Esophagus squamous epithelium (tissue), 5 donors: ENCODE measurements at places on chromosomes 11 and 22.

DNA sequence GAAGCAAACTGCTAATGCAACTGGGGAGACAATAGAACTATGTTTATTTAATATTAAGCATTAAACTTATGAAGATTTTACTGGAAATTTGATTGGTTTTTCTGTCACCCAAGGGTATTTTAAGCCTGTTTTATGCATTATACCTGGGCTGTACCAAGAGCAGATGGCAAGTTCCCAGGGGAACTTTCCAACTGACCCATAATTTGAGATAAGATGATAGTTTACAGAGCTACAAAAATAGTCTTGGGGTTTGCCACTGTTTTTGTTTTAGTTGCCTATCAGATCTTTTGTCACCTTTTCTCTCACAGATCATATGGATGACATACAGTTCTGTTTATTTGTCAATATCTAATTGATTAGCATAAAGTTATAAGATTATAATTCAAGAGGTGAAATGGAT, 43.9 kb downstream of the PDE3B start:
- H3K27ac ChIP-seq, result no peak overlapping the region
- no peak overlapping the region for H3K4me3 ChIP-seq
- no peaks in the 10 kb centered on the region for H3K36me3 ChIP-seq
- no peaks in the 10 kb centered on the region for H3K27me3 ChIP-seq
- H3K4me1 ChIP-seq, result no peaks in the 10 kb centered on the region
- DNase-seq, result no peak

DNA sequence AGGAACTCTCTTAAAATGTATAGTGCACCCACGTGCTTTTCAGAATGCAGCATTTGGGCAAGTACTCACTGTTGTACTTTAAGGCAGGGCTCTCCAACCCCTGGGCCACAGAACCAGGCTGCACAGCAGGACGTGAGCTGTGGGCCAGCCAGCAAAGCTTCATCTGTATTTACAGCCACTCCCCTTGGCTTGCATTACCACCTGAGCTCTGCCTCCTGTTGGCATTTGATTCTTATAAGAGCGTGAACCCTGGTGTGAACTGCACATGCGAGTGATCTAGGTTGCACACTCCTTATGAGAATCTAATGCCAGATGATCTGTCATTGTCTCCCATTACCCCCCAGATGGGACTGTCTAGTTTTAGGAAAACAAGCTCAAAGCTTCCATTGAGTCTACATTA, 3.0 kb downstream of the C11orf58 start:
- no peak overlapping the region for H3K27ac ChIP-seq
- no peak overlapping the region for H3K4me3 ChIP-seq
- H3K4me1 ChIP-seq, result peaks cover 71% of the 10 kb centered on the region
- DNase-seq, result no peak
- H3K27me3 ChIP-seq, result no peaks in the 10 kb centered on the region

- no peak overlapping the region for H3K27ac ChIP-seq
- no peak overlapping the region for H3K4me3 ChIP-seq
- H3K4me1 ChIP-seq, result no peaks in the 10 kb centered on the region
- no peak for DNase-seq
Measured at GRCh38 chr11:73048446-73048845, 93.7 kb downstream of the FCHSD2 start.

GRCh38 chr11:111969344-111969743, 32.2 kb downstream of the DIXDC1 start:
- H3K4me3 ChIP-seq, result no peak overlapping the region
- no peaks in the 10 kb centered on the region for H3K27me3 ChIP-seq
- no peak overlapping the region for H3K27ac ChIP-seq
- H3K36me3 ChIP-seq, result no peaks in the 10 kb centered on the region
- no peak for DNase-seq
- H3K4me1 ChIP-seq, result no peaks in the 10 kb centered on the region

GRCh38 chr22:47407461-47408025, 645.1 kb downstream of the TBC1D22A start:
- H3K4me1 ChIP-seq, result no peaks in the 10 kb centered on the region
- H3K27me3 ChIP-seq, result no peaks in the 10 kb centered on the region
- H3K27ac ChIP-seq, result no peak overlapping the region
- H3K36me3 ChIP-seq, result no peaks in the 10 kb centered on the region
